ENCODE measurements at places on chromosomes 5 and 9.

DNA sequence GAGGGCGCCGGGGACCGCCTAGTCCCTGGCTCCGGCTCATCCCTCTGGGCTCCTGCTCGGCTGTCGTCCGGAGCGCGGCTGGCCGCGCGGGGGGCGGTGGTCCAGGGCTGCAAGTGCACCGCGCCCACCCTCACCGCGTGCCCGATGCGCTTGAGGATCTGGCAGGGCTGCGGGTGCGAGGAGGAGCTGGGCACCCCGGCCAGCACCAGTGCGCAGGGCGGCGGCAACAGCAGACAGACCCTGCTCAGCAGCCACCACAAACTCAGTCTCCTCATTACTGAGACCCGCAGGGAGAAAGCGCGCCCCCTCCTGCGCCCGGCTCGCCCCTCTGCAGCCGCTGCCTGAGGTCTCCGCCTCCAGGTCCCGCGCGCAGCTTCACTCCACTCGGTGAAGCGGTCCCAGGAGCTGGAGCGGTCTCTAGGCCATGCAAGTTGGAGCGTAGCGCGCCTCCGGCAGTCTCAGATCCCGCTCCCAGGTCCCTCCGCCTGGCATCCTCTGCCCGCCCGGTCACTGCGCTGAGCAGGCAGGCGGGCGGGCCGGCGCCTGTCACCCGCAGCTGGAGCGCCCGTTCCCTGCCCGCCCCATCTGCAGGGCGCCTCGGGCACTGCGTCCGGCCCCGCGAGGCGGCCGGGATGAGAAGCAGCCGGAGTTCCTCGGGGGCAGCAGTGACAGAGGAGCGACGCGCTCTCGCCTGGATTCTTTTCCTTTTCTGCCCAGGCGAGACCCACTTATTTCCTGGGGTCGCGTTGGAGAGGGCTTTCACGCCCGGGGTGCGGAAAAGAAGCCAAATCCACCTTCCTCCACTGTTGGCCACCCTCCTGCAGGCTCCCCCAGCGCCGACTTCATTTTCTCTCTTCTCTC lies 512 bp downstream of the GRIN3A start:
- no peak overlapping the region for H3K27ac ChIP-seq
- peaks cover 12% of the 10 kb centered on the region for H3K27me3 ChIP-seq
- no peak for DNase-seq
- peaks cover 6% of the 10 kb centered on the region for H3K36me3 ChIP-seq
- H3K4me1 ChIP-seq, result no peaks in the 10 kb centered on the region

DNA sequence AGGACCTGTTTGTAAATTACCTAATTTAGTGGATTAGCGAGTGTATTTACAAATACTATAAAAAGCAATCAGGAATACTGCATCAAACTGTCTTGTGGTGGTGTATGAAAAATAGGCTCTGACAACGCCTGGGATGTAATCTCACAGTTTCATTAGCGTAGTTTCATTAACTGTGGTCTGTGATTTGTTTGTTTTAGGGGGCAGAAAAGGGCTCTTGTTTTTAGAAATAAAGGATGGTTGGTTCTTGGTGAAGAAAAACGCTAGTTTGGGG lies 1.4 kb downstream of the SLC44A1 start:
- no peak for DNase-seq
- H3K27me3 ChIP-seq, result no peaks in the 10 kb centered on the region
- H3K4me3 ChIP-seq, result peak overlapping the region; percentile 91
- H3K4me1 ChIP-seq, result peaks cover 23% of the 10 kb centered on the region
- H3K27ac ChIP-seq, result peak overlapping the region; percentile 90

DNA sequence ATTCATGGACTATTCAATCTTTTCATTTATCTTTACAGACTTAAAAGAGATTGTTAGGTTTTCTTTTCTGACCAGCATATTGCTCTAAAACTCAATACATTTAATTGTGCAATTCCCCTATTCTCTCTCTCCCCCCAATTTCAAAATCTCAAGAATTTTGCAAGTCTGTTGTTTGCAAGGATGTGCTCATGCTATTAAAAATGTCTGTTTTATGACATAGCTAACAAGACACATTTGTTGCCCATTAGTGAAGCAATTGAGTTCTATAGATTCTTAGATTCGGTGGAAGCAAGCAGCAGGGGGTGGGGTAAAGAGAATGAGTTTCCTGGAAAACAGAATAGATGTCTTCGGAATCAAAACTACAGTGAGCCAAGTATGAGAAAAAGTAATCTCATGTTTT lies 8.5 kb upstream of the CSNK1A1 start:
- H3K4me3 ChIP-seq, result no peak overlapping the region
- H3K27ac ChIP-seq, result no peak overlapping the region
- no peaks in the 10 kb centered on the region for H3K27me3 ChIP-seq
- no peak for DNase-seq
- H3K36me3 ChIP-seq, result no peaks in the 10 kb centered on the region

DNA sequence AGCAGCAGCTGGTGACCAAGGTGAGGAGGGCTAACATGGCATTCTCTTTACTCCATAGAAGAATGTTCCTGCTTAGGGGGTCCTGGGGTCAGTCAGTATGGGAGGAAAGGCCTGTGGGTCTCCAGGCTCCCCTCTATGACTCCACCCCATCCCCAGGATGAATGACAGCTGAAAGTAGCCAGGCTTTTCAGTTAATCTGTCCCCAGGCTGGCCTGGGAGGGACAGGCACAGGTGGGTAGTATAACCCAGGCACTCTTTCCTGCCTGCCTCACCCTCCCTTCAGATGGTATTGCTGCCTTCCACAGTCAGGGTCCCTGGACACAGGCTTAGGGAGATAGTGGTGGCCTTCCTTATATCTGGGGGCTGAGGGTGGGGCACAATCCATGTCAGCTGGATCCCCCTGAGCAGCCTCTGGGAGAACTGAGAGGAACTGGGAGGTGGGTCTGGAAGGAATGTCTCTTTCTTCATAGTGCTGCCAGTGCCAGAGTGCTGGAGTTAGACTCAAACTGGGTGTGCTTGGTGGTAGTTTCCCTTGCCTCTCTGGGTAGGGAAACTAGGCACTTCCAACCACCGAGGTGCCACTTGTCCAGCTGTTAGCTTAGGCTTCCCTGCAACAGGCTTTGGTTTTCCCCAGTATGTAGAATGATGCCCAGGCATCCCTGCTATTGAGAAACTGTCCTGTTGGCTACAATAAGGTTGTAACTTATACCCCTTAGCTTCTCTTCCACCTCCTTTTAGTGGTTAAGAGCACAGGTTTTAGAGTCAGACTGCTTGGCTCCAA lies 27.8 kb downstream of the LARP1 start:
- no peak overlapping the region for H3K4me3 ChIP-seq
- DNase-seq, result no peak
- H3K27me3 ChIP-seq, result no peaks in the 10 kb centered on the region
- H3K4me1 ChIP-seq, result peaks cover 90% of the 10 kb centered on the region
- H3K36me3 ChIP-seq, result no peaks in the 10 kb centered on the region

GRCh38 chr5:68274847-68275651 lies 59.5 kb downstream of the PIK3R1 start:
- H3K4me1 ChIP-seq, result peaks cover 98% of the 10 kb centered on the region
- peaks cover 39% of the 10 kb centered on the region for H3K36me3 ChIP-seq
- peak overlapping the region; percentile 46 for H3K4me3 ChIP-seq
- DNase-seq, result peak; percentile 86
- peak overlapping the region; percentile 95 for H3K27ac ChIP-seq
- peaks cover 8% of the 10 kb centered on the region for H3K27me3 ChIP-seq

DNA sequence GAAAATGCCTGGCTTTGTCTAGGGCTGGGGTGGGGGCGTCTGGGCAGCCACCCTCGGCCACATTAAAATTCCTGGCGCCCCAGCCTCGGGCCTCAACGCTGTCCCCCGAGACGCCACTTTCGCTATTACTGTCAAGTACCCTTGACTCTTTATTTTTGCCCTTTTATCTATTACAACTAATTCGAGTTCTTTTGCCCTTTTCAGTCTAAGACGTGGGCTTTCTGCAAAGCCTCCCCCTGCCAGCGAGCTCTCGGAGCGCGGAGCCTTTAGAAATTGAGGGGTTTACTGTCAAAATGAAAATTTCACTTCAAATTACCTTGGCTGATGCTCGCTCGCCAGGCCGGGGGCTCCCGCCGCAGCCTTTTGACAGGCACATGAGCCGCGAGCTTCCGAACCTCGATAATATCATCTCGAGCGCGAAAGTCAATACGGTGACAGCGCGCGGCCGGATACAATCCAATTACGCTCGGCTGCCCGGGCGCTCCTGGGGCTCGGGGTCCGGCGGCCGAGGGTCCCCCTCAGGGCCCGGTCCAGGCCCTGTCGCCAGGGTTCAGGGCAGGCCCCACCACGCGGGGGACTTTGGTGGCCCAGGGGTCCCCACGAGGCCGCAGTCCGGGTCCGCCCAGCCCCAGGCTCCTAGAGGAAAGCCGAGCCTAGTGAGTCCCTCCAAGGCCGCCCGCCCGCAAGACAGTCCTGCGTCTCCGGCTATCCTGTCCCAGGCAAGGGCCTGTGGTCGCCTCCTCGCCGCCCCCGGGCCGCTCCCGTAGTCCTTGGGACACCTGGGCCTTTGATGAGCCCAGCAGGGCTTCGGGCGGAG lies 6.7 kb downstream of the IRX4 start:
- H3K36me3 ChIP-seq, result no peaks in the 10 kb centered on the region
- peaks cover 7% of the 10 kb centered on the region for H3K27me3 ChIP-seq
- no peak overlapping the region for H3K27ac ChIP-seq
- H3K4me1 ChIP-seq, result no peaks in the 10 kb centered on the region

DNA sequence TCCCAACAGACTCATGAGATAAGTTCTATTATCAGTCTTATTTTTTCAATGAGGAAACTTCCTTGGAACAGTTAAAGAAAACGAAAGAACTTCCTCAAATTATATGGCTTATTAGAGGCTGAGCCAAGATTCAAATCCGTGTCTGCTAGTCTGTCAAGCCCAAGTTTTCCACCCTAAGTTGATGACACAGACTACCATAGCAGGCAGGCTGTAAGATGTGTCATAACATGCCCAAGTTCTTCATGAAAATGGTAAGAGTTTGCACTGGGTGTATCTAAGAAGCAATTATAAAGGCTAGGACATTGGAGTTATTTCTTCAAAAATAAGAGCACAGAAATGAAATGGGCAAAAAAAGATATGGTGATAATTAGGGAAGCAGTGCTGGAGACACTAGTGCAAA lies 634.5 kb downstream of the BRINP1 start:
- H3K4me1 ChIP-seq, result no peaks in the 10 kb centered on the region
- H3K36me3 ChIP-seq, result no peaks in the 10 kb centered on the region
- no peak overlapping the region for H3K4me3 ChIP-seq
- peaks cover 2% of the 10 kb centered on the region for H3K27me3 ChIP-seq
- no peak overlapping the region for H3K27ac ChIP-seq

DNA sequence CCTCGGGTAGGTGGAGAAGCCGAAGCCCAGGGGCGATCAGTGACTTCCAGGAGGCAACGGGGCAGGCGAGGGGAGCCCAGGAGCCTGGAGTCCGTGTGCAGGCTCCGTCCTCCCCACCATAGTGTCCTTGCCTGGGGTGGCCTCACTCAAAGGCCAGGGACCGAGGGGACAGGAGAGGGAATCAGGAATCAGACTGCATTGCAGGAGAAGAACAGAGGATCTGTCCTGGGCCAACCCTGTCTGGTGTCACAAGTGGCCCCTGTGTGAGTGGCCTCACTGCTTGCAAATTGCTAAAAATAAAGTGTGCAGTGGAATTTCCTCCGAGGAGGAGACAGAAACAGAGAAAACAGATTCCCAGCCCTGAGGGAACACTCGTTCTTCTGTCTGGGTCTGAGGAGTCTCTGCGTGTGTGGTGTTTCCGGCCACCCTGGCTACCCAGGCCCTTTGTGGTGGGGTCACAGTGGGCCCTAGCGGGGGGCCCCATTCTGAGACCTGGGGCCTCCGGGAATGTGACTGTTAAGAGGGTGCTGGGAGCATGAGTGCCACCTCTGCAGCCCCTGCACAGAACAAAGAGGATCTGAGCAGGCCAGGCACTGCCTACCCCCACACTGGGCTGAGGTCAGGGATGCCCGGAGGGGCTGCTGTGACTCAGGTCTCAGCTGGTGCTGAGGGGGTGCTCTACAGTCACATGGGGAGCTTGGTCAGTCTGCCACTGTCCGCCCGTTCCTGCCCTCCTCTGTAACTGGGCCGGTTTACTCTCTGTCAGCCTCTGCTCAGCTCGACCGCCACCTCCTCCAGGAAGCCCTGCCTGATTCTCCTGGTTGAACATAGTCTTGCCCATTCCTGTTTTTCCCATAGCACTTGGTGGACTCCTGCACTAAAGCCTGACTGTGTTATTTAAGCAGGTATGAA lies 7.4 kb downstream of the TRAF1 start:
- H3K36me3 ChIP-seq, result peaks cover 33% of the 10 kb centered on the region
- peak overlapping the region; percentile 94 for H3K27ac ChIP-seq
- H3K4me1 ChIP-seq, result peaks cover 82% of the 10 kb centered on the region
- no peak for DNase-seq
- peak overlapping the region; percentile 69 for H3K4me3 ChIP-seq
- no peaks in the 10 kb centered on the region for H3K27me3 ChIP-seq

Measured in immature natural killer cell (primary cell).